Activated T-helper 2 cell treated with anti-CD3 and anti-CD28 coated beads, Interferon-gamma antibody, Interleukin-2, Interleukin-4, amounts not matched to agents 10 μg/mL and 5 μg/mL and 100 μg/mL, durations not matched to agents 14 hours and 24 hours and 36 hours (primary cell): ENCODE measurements at places on chromosomes 5 and 9. TPM values are rescaled to one million over a fixed set of nuclear protein-coding genes. Genes with fewer than 3 reads are reported as not detected.

PCDHA7 gene
- total RNA-seq: not detected in 2 replicates

HNRNPH1 gene
- total RNA-seq: 1,015 and 1,039 TPM in 2 replicates

PCDHAC1 gene
- total RNA-seq: not detected in 2 replicates

FREM1 gene
- not detected in 2 replicates for total RNA-seq

CD180 gene
- 0.02 TPM in 2 replicates for total RNA-seq

RGS7BP gene
- not detected in 2 replicates for total RNA-seq

SPATA24 gene
- total RNA-seq: 4.7 and 4.8 TPM in 2 replicates

- no peaks in the 10 kb centered on the region for H3K27me3 ChIP-seq
- DNase-seq: no peak
- H3K36me3 ChIP-seq: no peaks in the 10 kb centered on the region
- H3K4me3 ChIP-seq: no peak overlapping the region
Observed at GRCh38 chr5:29367176-29367833, 1826.2 kb upstream of the CDH6 start.

DNA sequence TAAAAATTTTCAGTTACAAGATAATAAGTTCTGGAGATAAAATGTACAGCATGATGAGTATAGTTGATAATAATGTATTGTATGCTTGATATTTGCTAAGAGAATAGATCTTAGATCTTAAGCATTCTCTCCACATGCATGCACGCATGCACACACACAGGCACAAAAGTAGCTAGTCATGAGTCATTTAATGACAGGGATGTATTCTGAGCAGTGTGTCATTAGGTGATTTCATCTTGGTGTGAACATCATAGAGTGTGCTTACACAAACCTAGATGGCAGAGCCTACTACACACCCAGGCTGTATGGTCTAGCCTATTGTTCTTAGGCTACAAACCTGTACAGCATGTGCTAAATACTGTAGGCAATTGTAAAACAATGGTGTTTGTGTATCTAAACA, 124.2 kb downstream of the PTTG1 start:
- no peak for DNase-seq
- H3K4me3 ChIP-seq: no peak overlapping the region
- peaks cover 61% of the 10 kb centered on the region for H3K4me1 ChIP-seq
- peaks cover 6% of the 10 kb centered on the region for H3K36me3 ChIP-seq

DNA sequence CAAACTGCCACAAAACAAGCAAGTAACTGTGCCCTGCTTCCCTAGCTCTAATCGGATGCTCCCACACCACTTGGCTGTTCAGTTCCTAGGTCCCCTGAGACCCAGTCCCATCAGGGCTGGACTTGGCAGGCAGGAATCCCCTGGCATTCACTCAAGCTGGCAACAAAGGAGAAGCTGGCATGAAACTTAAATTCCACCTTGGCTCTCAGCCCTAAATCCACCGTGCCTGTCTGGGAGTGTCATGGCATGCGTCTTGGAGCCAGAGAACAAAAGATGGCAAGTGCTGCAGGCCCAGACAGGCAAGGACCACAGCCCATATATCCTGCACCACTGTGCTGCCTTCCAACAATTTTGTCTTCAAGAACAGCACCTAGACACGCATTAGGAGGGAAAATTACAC, 38.2 kb downstream of the ETF1 start:
- peaks cover 4% of the 10 kb centered on the region for H3K4me1 ChIP-seq
- no peak overlapping the region for H3K4me3 ChIP-seq
- DNase-seq: no peak
- peaks cover 29% of the 10 kb centered on the region for H3K36me3 ChIP-seq
- no peak overlapping the region for H3K27ac ChIP-seq
- no peaks in the 10 kb centered on the region for H3K27me3 ChIP-seq

GRCh38 chr5:122076050-122076461, 2.0 kb downstream of the LOX start:
- H3K4me3 ChIP-seq: no peak overlapping the region
- no peaks in the 10 kb centered on the region for H3K36me3 ChIP-seq
- H3K4me1 ChIP-seq: peaks cover 9% of the 10 kb centered on the region
- no peak for DNase-seq
- H3K27me3 ChIP-seq: peaks cover 56% of the 10 kb centered on the region
- H3K27ac ChIP-seq: no peak overlapping the region

DNA sequence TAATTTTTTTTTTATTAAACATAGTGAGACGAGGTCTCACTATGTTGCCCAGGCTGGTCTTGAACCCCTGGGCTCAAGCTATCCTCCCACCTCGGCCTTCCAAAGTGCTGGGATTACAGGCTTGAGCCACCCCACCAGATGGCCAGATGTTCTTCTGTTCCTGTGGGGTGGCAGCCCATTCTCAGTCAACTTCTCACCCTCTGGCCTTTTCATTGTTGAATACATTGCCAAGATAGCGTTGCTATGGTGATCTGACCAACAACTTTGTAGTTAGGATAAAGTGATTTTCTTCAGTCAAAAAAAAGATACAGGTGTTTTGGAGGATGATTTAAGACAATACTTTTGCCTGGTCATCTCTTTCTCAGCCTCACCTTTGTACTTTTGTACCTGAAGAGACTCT, 109.1 kb downstream of the EGFLAM start:
- no peak for DNase-seq
- H3K4me1 ChIP-seq: peaks cover 3% of the 10 kb centered on the region
- no peaks in the 10 kb centered on the region for H3K36me3 ChIP-seq
- H3K27ac ChIP-seq: no peak overlapping the region
- H3K27me3 ChIP-seq: peaks cover 8% of the 10 kb centered on the region

- no peak overlapping the region for H3K4me3 ChIP-seq
- no peaks in the 10 kb centered on the region for H3K36me3 ChIP-seq
Observed at GRCh38 chr5:150582241-150583109, 58.0 kb upstream of the SYNPO start.

DNA sequence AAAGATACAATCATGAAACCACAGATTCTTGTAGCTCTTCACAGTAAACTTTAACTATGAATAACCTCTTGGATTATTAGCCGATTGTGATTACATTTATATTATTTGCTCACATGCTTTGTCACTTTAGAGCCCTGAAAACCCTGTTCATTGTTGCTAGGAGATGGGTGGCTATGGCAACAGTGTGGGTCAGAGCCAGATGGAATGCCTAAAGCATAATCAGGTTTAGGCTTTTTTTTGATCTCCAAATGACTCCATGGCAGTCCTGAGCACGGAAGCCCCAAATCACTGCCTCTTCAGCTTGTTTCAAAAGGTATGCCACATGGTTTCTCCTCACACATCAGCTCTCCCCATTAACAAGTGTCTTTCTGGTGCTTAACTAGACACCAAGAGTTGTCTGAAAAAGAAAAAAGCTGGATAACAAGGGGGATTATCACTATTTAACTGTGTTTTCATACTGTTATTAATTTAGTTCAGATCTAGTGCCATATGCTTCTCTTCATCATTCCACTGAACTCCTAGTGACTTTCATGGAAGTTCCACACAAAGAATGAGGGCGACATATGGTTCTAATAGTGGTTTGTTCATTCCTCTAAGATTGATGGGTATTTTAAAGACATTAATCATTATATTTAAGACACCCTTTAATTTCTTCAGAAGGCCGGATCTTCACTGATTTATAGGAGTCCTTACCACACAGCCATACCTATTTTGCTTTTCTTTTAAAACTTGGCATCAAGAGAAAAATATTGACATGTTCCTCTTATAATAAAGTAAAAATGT, 88.8 kb upstream of the PAM start:
- no peaks in the 10 kb centered on the region for H3K36me3 ChIP-seq
- H3K4me1 ChIP-seq: no peaks in the 10 kb centered on the region
- peaks cover 3% of the 10 kb centered on the region for H3K27me3 ChIP-seq
- no peak for DNase-seq
- H3K4me3 ChIP-seq: no peak overlapping the region

DNA sequence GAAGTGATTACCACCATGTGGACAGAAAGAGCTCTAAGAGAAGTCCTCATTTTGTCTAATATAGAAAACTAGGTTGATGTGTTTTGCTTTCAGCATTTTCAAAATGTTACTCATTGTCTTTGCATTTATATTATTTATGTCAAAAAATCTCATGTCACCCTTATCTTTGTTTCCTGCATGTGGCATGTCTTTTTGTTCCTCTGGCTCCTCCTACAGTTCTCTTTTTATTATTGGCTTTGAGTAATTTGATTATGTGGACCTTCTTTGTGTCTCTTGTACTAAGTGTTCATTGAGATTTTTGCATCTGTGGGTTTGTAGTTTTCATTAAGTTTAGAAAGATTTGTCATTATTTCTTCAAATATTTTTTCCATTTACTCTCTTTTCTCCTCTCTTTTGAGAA, 58.8 kb downstream of the GNG10 start:
- H3K36me3 ChIP-seq: no peaks in the 10 kb centered on the region
- H3K4me3 ChIP-seq: no peak overlapping the region
- H3K4me1 ChIP-seq: no peaks in the 10 kb centered on the region
- no peak for DNase-seq
- no peaks in the 10 kb centered on the region for H3K27me3 ChIP-seq

- H3K4me3 ChIP-seq: no peak overlapping the region
- H3K27ac ChIP-seq: peak overlapping the region; percentile 81
- H3K4me1 ChIP-seq: peaks cover 13% of the 10 kb centered on the region
- peaks cover 13% of the 10 kb centered on the region for H3K36me3 ChIP-seq
- peaks cover 6% of the 10 kb centered on the region for H3K27me3 ChIP-seq
- DNase-seq: peak; percentile 61
Observed at GRCh38 chr5:95631991-95632675, 12.2 kb downstream of the GPR150 start.

GRCh38 chr5:160398806-160399205, 1.0 kb downstream of the FAM200C start:
- no peak for DNase-seq
- H3K4me3 ChIP-seq: peak overlapping the region; percentile 90
- H3K4me1 ChIP-seq: peaks cover 15% of the 10 kb centered on the region
- no peaks in the 10 kb centered on the region for H3K27me3 ChIP-seq
- H3K27ac ChIP-seq: no peak overlapping the region
